Neural crest cell (in vitro differentiated cells): ENCODE measurements at places on chromosomes 7 and 10.

DNA sequence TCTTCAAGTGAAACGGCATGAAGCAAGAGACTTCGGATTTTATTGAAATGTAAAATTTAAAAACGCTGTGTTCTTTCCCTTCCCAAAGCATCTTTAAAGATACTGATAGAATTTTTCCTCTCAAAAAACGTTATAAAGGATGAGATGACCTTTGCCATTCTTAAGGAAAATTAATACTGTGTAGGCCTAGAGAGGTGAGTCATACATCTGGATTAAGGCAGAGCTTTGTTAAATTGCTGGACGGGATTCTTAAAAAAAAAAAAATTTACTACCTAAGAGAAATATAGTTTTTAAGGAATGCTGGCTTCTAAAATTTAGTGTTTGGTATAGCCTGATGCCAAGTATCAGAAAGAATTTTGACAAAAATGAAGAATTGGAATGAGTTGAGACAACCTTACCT is 6.3 kb upstream of the HBP1 start:
- no peaks in the 10 kb centered on the region for H3K36me3 ChIP-seq
- peaks cover 4% of the 10 kb centered on the region for H3K4me1 ChIP-seq
- no peaks in the 10 kb centered on the region for H3K27me3 ChIP-seq
- H3K27ac ChIP-seq, result no peak overlapping the region
- no peak overlapping the region for H3K4me3 ChIP-seq

- no peak overlapping the region for H3K27ac ChIP-seq
- H3K36me3 ChIP-seq, result no peaks in the 10 kb centered on the region
- H3K27me3 ChIP-seq, result no peaks in the 10 kb centered on the region
These were observed 225.6 kb downstream of the AHR start for GRCh38 chr7:17523813-17524739.

DNA sequence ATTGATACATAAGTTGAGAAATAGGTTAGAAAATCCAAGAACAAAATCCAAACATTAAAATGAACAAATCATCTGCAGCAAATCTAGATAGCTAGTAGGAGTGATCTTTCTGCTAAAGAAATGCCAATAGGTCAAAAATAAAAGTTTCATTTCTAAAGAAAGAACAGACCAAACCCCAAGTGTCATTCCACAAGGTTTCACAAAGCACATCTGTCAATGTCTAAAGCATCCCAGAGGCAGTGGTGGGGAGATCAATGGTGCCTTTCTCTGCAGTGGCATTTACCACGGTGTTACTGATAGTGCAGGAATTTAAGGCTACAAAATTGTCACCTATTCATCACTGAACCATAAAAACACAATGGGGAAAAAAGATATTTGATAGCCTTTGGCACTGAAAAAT is 147.9 kb downstream of the PARD3 start:
- peaks cover 37% of the 10 kb centered on the region for H3K4me1 ChIP-seq
- H3K27ac ChIP-seq, result no peak overlapping the region
- H3K36me3 ChIP-seq, result no peaks in the 10 kb centered on the region
- no peaks in the 10 kb centered on the region for H3K27me3 ChIP-seq
- no peak for DNase-seq

- H3K4me1 ChIP-seq, result peaks cover 26% of the 10 kb centered on the region
- no peak overlapping the region for H3K27ac ChIP-seq
- no peaks in the 10 kb centered on the region for H3K27me3 ChIP-seq
- peaks cover 3% of the 10 kb centered on the region for H3K36me3 ChIP-seq
- H3K4me3 ChIP-seq, result no peak overlapping the region
These were observed 23.5 kb downstream of the STN1 start for GRCh38 chr10:103894441-103894864.

DNA sequence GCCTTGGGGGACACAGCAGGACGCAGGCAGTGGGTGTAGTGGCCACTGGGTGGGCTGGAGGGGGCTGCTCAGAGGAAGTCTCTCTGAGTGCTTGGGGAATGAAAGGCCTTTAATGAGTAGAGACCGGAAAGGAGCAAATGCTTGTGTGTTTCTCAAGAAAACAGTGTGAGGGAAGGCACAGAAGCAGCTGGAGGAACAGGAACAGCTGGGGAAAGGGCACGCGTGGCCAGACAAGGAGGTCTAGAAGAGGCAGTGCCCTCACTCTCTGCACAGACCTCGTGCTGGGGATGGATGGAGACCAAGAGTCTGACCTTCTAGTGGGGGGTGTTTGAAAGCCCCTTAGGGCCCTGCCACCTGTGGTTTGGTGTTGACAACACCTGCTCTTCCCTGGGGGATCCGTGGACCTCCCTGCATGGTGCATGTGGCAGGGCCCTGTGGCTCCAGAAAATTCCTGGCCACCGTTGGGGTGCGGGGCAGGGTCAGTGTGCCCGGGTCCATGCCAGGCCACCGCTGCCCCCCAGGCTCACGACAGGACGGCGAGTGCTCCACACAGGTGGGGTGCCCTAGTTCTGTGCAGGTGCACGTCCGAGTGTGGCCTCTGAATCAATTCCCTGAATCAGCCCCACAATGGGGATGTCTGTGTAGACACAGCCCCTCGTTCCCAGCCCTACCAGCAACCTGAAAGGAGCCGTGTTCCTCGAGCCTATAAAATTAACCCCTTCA is 25.9 kb upstream of the FAM20C start:
- H3K27ac ChIP-seq, result no peak overlapping the region
- no peaks in the 10 kb centered on the region for H3K27me3 ChIP-seq
- H3K4me3 ChIP-seq, result no peak overlapping the region
- peaks cover 10% of the 10 kb centered on the region for H3K4me1 ChIP-seq

GRCh38 chr7:27000496-27000895 is 95.3 kb downstream of the HOXA1 start:
- no peak for DNase-seq
- H3K4me1 ChIP-seq, result no peaks in the 10 kb centered on the region
- no peak overlapping the region for H3K27ac ChIP-seq
- peaks cover 2% of the 10 kb centered on the region for H3K27me3 ChIP-seq
- peaks cover 9% of the 10 kb centered on the region for H3K36me3 ChIP-seq
- H3K4me3 ChIP-seq, result no peak overlapping the region

GRCh38 chr10:55750458-55750857 is 610.6 kb downstream of the ZWINT start:
- no peaks in the 10 kb centered on the region for H3K27me3 ChIP-seq
- peaks cover 5% of the 10 kb centered on the region for H3K4me1 ChIP-seq
- no peak overlapping the region for H3K27ac ChIP-seq
- DNase-seq, result no peak
- no peaks in the 10 kb centered on the region for H3K36me3 ChIP-seq

- no peak overlapping the region for H3K27ac ChIP-seq
- no peaks in the 10 kb centered on the region for H3K36me3 ChIP-seq
- H3K27me3 ChIP-seq, result no peaks in the 10 kb centered on the region
- peak; percentile 90 for DNase-seq
- H3K4me3 ChIP-seq, result no peak overlapping the region
These were observed 130.1 kb upstream of the KMT2E start for GRCh38 chr7:104883718-104884452.

- H3K27me3 ChIP-seq, result no peaks in the 10 kb centered on the region
- peaks cover 3% of the 10 kb centered on the region for H3K36me3 ChIP-seq
- H3K4me1 ChIP-seq, result peaks cover 13% of the 10 kb centered on the region
- DNase-seq, result no peak
- no peak overlapping the region for H3K4me3 ChIP-seq
These were observed 18.6 kb upstream of the VDAC2 start for GRCh38 chr10:75191821-75192568.

GRCh38 chr7:95373323-95373722 is 22.9 kb downstream of the PON3 start:
- H3K36me3 ChIP-seq, result peaks cover 6% of the 10 kb centered on the region
- no peaks in the 10 kb centered on the region for H3K27me3 ChIP-seq
- H3K27ac ChIP-seq, result no peak overlapping the region
- peaks cover 3% of the 10 kb centered on the region for H3K4me1 ChIP-seq
- no peak for DNase-seq
- H3K4me3 ChIP-seq, result no peak overlapping the region

DNA sequence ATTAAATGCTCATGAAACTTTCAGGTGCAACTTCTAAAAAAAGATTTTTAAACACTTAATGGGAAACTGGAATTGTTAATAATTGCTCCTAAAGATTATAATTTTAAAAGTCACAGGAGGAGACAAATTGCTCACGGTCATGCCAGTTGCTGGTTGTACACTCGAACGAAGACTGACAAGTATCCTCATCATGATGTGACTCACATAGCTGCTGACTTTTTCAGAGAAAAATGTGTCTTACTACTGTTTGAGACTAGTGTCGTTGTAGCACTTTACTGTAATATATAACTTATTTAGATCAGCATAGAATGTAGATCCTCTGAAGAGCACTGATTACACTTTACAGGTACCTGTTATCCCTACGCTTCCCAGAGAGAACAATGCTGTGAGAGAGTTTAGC is 79.3 kb downstream of the ITGB8 start:
- H3K36me3 ChIP-seq, result peaks cover 9% of the 10 kb centered on the region
- peaks cover 25% of the 10 kb centered on the region for H3K4me1 ChIP-seq
- no peaks in the 10 kb centered on the region for H3K27me3 ChIP-seq
- no peak overlapping the region for H3K27ac ChIP-seq
- DNase-seq, result no peak
